ENCODE measurements at places on chromosomes 4 and X.
A peak's percentile ranks its signal among the peaks of the same experiment; 100 is the strongest.

GRCh38 chr4:102759831-102760644 lies 730 bp downstream of the MANBA start:
- DNase-seq, result no peak

DNA sequence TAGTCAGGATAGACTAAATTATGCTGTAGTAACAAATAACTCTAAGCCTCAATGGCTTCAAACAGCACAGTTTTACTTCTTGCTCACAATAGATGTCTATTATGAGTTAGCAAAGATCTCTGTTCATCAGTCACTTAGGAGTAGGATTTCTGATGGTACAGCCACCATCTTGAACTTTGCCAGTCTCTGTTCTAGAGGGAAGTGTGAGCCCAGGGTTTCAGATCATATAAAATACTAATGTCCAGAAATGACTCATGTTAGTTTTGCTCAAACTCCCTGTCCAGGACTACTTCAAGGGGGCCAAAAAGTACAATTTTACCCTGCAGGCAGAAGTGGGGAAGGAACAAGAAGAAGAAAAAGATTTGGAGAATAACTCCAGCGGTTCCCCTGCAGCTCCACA lies 77.1 kb upstream of the LSM6 start:
- no peak for DNase-seq

DNA sequence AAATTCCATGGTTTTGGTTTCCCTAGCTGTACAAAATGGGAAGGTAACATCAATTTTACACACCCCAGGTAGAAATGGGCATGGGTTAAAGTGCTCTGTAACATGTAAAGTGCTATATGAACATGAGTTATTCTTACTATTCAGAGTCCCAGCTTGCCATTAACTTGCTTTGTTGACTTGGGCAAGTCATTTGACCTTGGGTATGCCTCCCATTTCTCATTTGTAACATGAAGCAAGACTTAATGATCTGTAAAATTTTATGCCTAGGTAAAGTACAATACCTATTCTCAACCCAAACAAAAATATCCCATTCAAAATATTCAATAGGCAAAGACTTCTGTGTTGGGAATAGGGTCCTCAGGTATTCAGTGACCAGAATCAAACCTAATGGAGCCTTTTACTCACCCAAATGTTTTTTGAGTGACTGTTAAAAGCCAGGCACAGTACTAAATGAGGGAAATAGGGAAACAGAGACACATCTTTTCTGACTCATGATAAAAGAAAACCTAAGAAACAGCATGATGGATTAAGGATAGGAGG lies 126.6 kb downstream of the SH3RF1 start:
- DNase-seq, result no peak

DNA sequence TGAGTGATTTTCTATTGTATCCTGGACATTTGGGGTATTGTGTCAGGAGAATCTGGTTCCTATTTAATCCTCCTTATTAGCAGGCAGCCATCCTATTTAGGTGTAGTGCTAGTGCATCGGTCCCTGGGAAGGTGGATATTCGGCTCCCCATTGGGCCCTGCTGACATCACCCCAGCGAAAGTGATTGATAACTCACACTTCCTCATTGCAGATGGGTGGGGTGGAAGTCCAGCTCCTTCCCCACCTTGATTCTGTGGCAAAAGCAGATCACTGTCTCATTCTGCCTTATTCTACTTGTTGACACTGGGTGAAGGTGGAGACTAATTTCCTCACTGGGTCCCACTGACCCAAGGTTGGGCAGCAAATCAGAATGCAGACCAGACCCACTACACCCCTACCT lies 23.2 kb upstream of the BRS3 start:
- no peak for DNase-seq

GRCh38 chr4:167088115-167088514 lies 146.2 kb downstream of the SPOCK3 start:
- DNase-seq, result no peak

DNA sequence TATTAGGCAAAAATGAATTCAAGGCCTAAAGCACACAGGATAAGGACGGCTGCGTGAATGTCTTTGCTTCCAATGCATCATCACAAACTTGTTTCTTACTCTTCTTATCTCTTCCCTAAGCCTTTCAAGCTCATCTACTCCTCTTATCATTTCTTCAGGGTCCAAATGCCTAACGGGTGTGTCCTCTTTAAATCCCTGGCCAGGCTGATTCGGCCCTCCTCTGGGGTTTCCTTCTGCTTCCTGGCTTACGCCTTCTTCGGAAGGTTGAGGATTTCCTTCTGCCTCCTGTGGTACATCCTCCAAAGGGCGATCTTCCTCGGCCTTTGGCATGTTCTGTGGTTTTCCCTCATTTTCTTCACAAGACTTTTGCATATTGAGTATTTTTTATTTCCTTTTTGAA lies 1.3 kb downstream of the TCEAL8 start:
- no peak for DNase-seq

- DNase-seq, result no peak
Measured at GRCh38 chr4:147050356-147050765, 104.7 kb upstream of the TTC29 start.

DNA sequence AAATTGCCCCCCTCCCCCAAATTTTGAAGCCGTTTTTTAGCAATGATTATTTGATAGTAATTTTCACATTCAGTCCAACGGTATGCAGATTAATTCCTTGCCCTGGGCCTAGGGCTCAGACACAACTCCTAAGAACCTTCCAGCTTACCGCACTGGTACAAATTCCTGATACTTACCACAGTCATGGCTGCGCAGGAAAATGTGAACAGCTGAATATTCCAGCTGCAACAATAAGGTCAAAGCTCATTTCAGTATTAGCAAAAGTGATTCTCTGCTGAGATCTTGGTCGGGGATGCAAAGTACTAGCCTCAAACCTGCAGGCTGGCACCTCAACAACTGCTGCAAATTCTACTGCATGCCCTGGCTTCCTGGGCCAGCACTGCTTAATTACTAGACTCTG lies 3.0 kb downstream of the ATP11C start:
- DNase-seq, result no peak

- no peak for DNase-seq
Measured at GRCh38 chr4:22850630-22851029, 157.9 kb downstream of the GBA3 start.

GRCh38 chrX:148049441-148049840 lies 68.3 kb downstream of the FMR1NB start:
- DNase-seq, result no peak

GRCh38 chr4:58252656-58253055 lies 1142.5 kb upstream of the IGFBP7 start:
- DNase-seq, result no peak

DNA sequence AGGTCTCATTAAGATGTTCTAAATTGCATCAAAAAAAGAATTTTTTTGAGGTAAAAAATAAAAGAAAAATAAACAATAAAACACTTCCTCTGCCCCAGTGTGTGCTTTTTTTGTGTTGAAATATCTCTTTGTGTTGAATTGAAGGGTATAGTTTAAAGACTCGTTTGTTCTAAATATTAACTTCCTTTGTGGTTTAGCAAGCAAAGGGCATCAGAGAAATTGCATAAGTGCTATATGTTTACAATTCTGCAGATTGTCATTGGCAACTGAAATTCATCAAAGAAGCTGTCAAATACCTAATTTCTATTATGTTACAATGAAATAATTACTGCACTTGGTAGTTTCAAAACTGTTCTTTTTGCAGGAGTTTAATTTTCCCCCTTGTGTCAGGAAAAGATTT lies 260.5 kb downstream of the DKK2 start:
- DNase-seq, result no peak

- DNase-seq, result no peak
Measured at GRCh38 chr4:68304731-68305130, 45.2 kb downstream of the YTHDC1 start.

GRCh38 chr4:122152711-122153226 lies 638 bp downstream of the BLTP1 start:
- DNase-seq, result peak; percentile 17

Measured in activated naive CD4-positive, alpha-beta T cell treated with anti-CD3 and anti-CD28 coated beads, Interleukin-2, amount 50 U/mL, for 16 hours (primary cell).